ENCODE measurements at places on chromosomes 2 and 18.

- DNase-seq, result no peak
Observed at GRCh38 chr2:178450524-178450773, 526 bp downstream of the PRKRA start.

DNA sequence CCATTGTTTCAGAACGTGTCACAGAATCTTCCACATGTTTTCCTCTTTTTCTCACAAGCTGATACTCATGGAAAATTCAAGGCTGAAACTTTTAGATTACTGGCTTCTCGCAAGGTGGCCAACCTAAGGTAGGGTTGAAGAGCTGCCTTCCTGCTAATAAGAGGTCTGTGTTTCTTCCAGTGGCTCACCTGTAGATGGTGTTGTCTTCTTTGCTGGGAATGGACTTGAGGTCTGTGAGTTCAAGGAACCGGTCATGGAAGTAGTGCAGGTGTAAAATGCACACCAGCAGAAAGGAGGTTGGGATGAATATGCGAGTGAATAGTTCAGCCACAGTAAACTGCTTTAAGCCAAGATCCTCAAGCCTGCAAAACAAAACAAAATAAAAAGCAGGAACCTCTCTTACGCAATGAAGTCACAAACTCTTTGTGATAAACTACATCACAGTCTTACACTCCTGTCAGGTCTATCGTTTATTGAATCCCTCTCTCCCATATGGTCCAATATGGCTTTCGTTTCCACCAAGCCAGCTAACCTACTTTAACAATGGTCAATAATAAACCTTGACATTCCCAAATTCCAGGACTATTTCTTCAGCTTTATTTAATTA is 258.9 kb downstream of the NAPG start:
- no peak for DNase-seq

DNA sequence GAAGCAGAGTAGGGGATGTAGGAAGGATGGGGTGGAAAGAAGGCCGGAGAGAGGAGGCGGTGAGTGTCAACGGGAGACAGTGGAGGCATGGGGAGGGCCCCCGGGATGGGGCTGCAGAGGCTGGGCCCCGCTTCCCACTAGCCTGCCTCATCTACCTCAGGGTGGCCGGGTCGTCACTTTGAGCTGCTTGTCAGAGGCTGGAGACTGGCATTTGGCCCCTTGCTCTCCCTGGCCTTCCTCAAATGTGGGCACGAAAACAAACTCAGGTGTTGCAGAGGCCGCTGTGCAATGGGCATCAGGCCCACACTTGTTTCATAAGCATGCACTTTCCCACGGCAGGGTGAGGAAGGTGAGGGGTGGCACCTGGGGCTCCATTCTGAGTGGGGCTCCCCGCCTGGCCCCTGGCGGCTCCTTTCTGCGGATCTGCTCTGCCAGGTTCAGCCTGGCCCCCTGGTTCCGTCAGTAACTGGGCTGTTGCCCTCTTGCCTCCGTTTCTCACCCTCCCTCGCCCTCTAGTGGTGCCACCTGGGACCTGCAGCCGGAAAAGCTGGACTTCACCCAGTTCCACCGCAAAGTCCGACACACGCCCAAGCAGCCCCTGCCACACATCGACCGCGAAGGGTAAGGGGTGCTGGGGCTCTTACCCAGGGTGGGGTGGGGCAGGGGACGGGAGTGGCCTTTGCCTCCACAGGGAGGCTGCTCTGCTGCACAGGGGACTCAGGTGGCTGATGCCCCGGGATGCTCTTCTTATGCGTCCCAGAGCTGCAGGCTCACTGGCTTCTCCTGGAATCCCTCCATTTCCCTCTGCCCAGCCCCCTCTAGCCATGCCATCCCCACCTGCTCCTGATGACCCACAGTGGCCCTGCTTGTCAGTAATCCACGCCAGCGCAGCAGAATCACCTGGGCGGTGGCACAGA is 125.4 kb downstream of the CTIF start:
- DNase-seq, result no peak

GRCh38 chr2:182077023-182077422 is 91.4 kb downstream of the PPP1R1C start:
- DNase-seq, result no peak

DNA sequence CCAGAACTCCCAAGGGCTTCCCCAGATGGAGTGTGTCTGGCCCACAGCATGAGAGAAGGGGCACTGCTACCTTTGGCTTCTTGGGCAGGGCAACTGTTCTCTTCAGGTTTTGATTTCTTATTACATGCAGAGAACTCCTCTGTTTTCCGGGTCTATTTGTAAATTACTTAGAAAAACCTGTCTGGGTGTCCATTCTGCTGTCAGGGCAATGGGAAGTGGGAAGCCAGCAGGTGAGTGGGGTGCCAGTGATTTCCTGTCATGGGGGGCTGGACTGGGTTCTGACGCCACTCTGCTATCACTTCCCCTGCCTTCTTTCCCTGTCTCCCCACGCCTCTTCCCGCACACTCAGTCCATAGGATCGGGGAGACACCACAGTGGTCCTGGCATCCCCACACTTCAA is 58.0 kb upstream of the LGALSL start:
- DNase-seq, result no peak

GRCh38 chr2:238968616-238969384 is 120.9 kb downstream of the TWIST2 start:
- no peak for DNase-seq

GRCh38 chr18:43486462-43486861 is 209.2 kb upstream of the SYT4 start:
- peak; percentile 10 for DNase-seq

DNA sequence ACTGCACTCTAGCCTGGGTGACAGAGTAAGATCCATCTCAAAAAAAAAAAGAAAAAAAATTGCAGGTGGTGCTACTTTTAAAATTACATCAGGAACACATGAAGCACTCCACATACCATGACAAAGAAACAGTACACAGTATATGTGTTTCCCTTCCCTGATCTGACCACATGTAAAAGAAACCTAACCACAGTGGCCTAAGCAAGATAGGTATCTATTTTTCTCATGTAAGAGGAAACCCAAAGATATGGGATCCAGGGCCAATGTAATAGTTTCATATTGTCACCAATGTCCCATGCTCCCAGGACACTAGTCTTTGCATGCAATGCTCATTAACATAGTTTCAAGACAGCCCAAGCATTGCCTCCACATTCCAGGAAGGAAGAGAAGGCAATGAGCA is 99.9 kb downstream of the DYM start:
- no peak for DNase-seq

DNA sequence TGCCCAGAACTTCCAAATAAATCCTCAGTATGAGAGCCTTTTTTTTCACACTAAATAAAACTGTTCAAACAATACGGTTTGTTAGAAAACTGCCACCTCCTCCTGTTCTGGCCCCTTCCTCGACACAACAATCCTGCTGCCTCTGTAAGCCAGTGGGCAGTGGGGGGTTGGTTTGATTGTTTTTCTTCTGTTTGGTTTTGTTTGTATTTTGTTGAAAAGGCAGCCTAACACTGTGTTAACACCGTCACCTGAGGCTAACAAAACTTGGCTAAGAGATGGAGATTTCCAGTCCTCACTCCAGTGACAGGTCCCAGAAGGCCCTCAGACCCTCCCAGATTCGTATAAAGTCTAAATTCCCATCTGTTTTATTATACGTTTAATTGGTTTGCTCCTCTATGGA is 402.1 kb downstream of the ZNF521 start:
- no peak for DNase-seq

GRCh38 chr2:202909394-202910192 is 1.9 kb downstream of the WDR12 start:
- no peak for DNase-seq

- DNase-seq, result no peak
Observed at GRCh38 chr2:85179541-85179940, 46.3 kb downstream of the TCF7L1 start.

DNA sequence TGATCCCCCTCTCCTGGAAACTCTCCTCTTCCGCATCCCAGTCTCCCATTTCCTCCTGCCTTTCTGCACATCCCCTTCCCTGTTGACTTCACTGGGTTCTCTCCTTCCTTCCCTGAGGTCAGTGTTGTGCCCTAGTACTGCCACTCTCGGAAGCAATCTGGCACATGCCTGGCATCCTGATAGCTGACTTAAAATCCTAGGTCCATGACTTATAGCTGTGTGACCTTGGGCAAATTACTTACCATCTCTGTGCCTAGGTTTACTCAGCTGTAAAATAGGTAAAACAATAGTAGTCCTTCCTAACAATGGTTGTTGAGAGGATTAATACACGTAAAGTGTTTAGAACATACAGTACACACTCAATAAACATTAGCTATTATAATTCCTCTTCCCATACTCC is 9.3 kb downstream of the EVA1A start:
- no peak for DNase-seq

- no peak for DNase-seq
Observed at GRCh38 chr2:236656166-236656565, 86.5 kb downstream of the ACKR3 start.

- no peak for DNase-seq
Observed at GRCh38 chr2:215352602-215353001, 40.7 kb downstream of the ATIC start.

DNA sequence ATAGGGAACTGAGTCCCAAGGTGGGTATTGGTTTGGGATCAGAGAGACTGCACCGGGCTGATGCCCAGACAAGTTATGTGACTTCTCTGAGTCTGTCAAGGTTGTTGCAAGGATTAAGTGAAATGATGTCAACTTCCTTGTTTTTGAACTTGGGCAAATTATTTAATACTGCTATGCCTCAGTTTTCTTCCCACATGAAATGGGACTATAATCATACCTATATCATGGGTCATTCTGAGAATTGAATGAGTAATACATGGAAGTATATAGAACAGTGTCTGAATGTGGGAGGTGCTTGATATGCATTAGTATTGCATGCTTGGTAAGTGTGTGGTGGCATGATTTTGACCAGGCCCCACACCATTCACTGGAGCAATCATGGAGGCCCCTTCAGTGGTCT is 99.0 kb downstream of the PRKCE start:
- DNase-seq, result no peak

GRCh38 chr2:133705287-133705686 is 137.0 kb upstream of the NCKAP5 start:
- DNase-seq, result no peak

- no peak for DNase-seq
Observed at GRCh38 chr2:28338046-28338817, 54.4 kb upstream of the FOSL2 start.

DNA sequence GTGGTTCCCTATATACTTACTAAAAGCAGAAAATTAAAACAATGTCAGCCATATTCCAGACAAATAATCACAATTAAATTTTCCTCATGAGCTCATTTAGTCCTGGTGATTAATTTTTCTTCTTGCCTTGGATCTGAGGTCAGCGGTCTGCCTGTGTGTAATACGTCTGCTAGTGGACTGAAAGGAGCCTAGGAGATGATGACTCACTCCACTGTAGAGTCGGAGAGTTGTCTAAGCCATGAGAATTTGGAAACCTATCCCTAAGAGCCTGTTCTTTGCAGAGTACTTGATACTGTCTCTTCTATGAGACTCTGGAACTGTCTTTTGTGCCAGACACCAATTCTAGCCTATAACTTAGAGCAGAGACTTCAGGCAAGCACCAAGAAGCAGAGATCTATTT is 94.2 kb upstream of the RAB27B start:
- no peak for DNase-seq

- DNase-seq, result no peak
Observed at GRCh38 chr2:143588746-143589145, 459.5 kb downstream of the ARHGAP15 start.

- DNase-seq, result no peak
Observed at GRCh38 chr2:186526281-186526680, 40.2 kb downstream of the ZC3H15 start.

- no peak for DNase-seq
Observed at GRCh38 chr2:172437419-172438341, 10.3 kb downstream of the ITGA6 start.

- peak; percentile 53 for DNase-seq
Observed at GRCh38 chr18:13612196-13612997, 114.0 kb downstream of the FAM210A start.

- DNase-seq, result no peak
Observed at GRCh38 chr2:23788100-23788499, 138.8 kb downstream of the ATAD2B start.

DNA sequence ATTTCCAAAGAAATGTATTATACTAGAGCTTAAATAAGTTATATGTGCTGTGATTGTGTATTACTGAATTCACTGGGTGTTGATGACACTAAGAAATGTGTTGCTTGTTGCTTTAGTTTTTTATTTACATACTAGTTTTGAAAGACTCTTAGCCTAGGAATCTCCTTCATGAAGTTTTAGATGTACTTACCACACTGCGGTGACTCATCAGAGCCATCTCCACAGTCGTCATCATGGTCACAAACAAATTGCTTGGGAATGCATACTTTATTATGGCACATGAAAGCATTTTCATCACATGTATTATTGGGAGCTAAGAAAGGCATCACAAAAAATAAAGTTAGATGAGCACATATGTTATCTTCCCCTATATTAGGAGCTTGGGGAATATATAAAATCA is 1624.2 kb downstream of the LRP1B start:
- no peak for DNase-seq

- DNase-seq, result no peak
Observed at GRCh38 chr2:123061534-123061933, 963.6 kb upstream of the CNTNAP5 start.

GRCh38 chr18:55654986-55655385 is 67.0 kb upstream of the TCF4 start:
- no peak for DNase-seq

GRCh38 chr2:46362667-46363012 is 65.4 kb downstream of the EPAS1 start:
- DNase-seq, result no peak

GRCh38 chr2:223865124-223865523 is 27.7 kb upstream of the AP1S3 start:
- no peak for DNase-seq

GRCh38 chr2:178846458-178846802 is 39.2 kb upstream of the TTN start:
- no peak for DNase-seq

DNA sequence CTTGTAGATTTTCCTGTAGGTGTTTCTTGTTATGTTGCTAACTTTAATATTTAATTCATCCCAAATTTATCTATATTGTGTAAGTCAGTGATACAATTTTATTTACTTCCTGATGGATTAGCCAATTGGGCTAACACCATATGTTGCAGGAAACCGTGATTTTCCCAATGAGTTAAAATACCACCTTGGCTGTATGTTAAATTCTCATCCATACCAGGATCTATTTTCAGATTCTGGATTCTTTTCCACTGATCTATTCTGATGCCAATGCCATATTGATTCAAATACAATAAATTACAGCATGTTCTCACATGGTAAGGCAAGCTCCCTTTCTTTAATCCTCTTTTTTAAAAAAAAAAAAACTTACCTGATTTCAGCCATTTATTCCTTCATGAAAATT is 85.8 kb upstream of the DNAJC10 start:
- DNase-seq, result no peak

DNA sequence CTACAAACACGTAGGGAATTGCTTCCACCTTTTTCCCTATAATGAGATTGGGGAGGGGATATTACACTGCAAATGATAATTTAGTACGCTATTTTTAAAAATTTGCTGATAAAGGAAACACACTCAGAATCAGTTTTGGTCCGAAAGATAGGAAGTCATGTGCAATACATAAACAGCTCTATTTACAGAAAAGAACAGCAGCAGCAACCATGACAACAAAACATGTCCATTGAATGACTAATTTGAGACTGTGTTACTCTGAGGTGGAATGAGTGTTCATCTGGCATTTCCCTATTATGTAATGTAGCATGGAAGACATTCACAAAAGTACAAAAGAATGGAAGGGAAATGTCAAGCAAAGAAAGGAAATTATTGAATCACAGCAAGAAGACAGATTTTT is 337.2 kb downstream of the NBAS start:
- DNase-seq, result no peak

- DNase-seq, result no peak
Observed at GRCh38 chr18:62732617-62733016, 17.3 kb downstream of the PHLPP1 start.
